CD4-positive, alpha-beta T cell treated with Interleukin-21 for 1 hour (primary cell): ENCODE measurements at places on chromosomes 5 and 9.

DNA sequence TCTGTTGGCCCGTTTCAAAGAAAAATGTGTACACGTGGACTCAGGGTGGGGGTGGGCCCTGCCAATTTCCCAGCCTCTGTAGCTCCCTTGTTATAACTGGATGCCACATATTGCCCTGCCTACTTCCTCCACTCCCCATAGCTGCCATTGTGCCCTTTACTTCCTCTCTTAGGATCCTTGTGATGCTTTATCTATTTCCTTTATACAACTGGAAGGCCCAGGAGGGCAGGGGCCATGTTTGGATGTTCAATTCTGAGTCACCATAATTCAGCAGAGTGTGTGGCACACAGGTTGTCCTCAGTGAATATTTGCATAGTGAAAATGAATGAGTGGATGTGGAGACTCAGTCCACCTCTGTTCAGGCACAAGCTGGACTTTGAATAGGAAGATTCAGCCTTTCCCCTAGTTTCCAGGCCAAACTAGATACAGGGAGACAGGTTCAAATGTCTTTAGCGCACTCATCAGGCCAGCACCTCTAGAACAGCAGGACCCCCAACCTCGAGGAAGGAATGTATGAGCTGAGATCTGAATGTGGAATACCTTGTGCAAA, 10.6 kb upstream of the FEM1C start:
- no peak for DNase-seq

DNA sequence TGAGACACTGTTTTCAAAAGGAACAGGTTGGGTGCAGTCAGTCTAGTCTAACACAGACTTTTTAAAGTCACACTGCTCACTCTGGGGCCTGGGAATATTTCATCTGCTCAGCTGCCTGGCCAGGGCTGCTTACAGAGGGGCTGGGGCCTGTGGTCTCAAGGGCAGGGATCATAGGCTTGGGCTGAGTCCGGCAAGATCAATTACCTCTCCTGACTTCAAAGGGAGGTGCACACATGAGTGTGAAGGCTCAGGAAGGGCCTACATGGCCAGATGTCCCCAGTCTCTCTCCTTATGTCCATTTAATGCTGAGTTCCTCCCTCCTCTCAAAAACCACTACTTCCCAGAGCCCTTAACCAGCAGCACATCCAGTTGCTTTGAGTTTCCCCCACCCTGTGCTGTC, 247.2 kb downstream of the HSPA4 start:
- DNase-seq, result no peak

- DNase-seq, result no peak
Observed at GRCh38 chr5:119398727-119399466, 43.1 kb downstream of the TNFAIP8 start.

GRCh38 chr9:38120961-38121360, 51.9 kb upstream of the SHB start:
- no peak for DNase-seq

- no peak for DNase-seq
Observed at GRCh38 chr9:16347886-16348285, 522.6 kb downstream of the BNC2 start.

GRCh38 chr5:10220248-10220647, 29.4 kb downstream of the ATPSCKMT start:
- DNase-seq, result no peak

DNA sequence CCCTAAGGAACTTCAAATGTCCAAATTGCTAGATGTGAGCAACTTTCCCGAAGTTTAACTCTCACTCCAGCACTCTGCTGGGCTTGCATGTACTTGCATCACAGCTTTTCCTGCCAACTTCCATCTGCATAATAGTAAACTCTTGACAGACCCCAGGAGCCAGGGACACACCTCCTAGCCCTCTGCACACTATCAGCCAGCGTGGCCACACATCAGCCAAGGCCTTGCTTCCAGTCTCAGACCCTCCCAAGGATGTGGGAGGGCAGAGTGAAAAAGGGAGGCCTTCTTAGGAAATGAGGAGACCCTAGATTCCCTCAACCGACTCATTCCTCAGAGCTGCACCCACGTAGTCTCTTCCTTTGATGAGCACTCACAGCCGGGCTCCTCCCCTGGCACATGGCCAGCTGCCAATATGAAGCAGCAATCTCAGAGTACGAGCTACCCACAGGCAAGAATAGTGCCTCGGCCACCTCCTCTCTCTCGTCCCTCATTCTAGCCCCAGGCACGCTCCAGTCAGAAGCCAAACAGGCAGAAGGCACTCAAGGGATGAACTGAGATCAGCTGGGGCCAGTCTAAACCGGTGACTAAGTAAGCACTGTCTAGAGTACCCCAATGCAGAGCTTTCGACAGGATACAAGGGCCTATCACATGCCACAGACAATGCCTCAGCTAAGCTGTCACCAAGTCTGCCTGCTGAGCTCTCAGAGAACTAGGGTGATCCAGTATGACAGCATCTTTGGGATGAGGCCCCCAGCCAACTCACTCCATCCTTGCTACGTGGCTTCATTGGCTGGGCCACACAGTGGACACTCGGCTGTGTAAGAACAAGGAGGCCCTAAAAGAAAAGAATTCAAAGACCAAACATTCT, 2.3 kb downstream of the P4HA2 start:
- no peak for DNase-seq

GRCh38 chr5:155727512-155728145, 599.3 kb upstream of the SGCD start:
- no peak for DNase-seq

- no peak for DNase-seq
Observed at GRCh38 chr9:94675008-94675881, 35.9 kb upstream of the FBP1 start.

GRCh38 chr5:124021066-124021641, 509.2 kb downstream of the CSNK1G3 start:
- no peak for DNase-seq

DNA sequence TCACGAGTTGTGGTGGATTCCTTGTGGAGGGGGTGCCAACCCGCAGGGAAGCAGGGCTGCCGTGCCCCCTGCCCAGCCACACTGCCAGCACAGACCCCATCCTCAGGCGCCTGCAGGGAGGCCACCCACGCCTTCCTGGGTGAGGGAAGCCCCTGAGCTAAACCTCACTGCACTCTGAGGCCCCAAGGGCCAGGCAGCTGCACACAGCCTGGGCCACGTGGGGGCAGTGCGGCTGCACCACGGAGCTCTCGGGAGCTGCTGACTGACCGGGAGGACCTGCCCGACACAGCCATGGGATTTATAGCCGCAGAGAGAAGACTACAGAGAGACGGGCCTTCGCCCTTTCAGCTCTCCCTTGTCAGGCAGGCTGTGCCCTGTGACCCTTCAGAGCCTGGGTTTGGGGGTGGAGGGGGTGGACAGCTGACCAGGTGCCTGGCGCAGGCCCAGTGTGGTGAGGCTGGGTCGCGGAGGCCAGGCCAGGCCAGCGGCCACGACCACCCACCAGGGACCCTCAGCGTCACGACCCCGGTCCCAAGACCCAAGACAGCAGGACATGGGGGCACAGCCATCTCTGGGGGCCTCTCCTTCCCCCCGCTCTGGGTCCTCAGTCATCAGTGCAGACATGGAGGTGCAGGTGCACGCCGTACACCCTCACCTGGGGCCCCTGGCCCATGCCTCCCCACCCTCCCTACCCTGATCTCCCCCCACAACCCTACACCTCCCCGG, 4.3 kb upstream of the AHRR start:
- peak; percentile 17 for DNase-seq

GRCh38 chr5:127589309-127590030, 59.4 kb upstream of the CTXN3 start:
- DNase-seq, result no peak

DNA sequence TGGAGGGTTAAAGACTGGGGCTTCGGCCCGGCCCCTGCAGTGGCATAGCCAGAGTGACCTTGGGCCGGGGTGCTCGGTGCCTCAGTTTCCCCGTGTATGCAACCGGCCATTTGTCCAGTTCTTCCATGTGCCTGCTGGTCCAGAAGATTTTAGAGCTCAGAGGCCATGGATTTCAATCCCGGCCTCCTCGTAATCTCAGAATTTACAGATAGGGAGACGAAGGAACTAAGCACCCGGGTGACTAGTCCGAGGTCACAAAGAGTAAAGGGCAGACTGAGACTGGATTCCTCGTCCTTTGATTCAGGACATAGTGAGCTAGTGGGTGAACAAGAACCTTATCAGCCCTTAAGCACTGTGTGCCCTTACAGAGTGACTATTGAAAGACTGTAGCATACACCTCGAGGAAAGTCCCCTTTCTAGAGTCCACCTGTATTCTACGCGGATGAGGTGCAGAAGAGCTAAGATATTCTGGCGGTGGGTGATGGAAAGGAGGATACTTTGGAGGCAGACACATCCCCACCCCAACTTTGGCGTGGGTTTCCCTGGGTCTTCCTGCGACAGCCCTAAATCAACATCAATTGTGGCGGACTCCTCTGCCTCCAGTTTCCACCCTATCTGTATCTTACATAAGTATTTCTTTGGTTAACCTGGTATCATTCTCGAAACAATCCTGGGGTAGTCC, 597 bp downstream of the SLC31A1 start:
- DNase-seq, result peak; percentile 8

DNA sequence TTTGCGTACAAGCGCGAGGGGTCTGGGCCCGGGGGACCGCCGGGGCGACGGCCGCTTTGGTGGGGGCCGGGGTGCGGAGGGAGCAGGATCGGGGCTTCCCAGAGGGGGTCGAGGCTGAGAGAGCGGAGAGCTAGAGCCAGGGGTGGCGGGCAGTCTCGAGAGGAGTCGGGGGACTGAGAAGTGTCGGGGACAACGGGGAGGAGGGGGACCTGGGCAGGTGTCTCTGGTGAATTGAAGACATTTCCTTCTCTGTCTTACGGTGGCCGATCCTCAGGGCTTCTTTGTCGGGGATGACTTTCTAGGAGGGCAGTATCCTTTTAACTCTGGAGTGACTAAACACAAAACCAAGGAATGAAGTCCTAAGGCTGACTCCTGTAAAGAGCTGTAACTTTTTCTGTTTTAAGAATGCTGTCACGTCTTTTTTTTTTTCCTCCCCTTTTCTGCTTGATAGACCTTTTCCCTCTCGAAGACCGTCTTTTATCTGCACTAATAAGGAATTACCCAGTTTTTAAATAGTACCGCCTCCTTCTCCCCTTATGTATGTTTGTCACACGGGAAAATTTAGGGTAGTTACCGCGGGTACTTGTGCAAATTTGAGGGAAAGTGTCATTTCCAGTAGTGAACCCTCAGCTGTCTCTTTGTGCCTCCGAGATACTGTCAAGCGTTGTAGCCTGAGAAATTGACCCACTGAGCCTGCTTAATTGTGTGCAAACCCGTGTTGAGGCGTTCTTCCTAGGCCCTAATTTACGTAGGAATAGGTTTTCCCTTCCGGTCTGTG, 822 bp downstream of the DENND4C start:
- DNase-seq, result peak; percentile 10

DNA sequence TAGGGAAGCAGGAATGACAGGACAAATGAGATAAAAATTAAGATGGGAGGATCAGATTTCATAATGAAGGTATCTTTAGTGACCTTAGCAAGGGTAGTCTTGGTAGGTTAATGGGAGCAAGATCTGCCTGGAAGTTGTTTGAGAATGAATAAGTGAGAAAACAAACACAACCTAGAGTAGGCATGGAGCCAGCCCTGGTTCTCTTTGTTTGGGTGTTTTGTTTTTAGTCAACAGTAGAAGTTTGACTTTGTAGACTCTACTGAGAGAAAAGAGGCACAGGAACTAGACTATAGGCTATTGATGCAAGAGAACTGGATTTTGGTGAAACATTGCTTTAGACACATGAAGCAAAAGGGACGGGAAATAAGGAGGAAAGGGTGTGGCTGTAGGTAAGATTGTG, 40.3 kb downstream of the KCNN2 start:
- DNase-seq, result no peak

- DNase-seq, result no peak
Observed at GRCh38 chr5:110512266-110512665, 214.2 kb downstream of the TMEM232 start.

- no peak for DNase-seq
Observed at GRCh38 chr5:76290321-76290757, 112.7 kb upstream of the IQGAP2 start.

- no peak for DNase-seq
Observed at GRCh38 chr5:87572090-87572489, 159.4 kb upstream of the CCNH start.

DNA sequence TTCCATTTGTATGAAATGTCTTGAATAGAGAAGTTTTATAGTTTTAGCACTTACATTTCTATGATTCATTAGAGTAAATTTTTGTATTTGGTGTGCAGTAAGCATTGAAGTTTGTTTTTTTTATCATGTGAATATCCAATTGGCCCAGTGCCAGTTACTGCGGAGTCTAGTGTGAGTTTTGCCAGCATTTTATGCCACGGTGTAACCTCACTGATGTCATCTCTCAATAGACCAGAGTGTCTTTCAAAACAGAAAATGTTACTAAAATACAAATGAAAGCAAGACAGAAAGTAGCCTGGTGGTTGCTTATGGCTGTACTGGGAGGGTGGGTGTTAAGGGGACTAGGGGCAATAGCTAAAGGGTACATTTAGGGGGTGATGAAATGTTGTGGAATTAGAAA, 62.8 kb downstream of the IPPK start:
- DNase-seq, result no peak

- no peak for DNase-seq
Observed at GRCh38 chr5:89473196-89473595, 590.2 kb upstream of the MEF2C start.

GRCh38 chr5:141772281-141772680, 90.3 kb upstream of the ARAP3 start:
- no peak for DNase-seq

DNA sequence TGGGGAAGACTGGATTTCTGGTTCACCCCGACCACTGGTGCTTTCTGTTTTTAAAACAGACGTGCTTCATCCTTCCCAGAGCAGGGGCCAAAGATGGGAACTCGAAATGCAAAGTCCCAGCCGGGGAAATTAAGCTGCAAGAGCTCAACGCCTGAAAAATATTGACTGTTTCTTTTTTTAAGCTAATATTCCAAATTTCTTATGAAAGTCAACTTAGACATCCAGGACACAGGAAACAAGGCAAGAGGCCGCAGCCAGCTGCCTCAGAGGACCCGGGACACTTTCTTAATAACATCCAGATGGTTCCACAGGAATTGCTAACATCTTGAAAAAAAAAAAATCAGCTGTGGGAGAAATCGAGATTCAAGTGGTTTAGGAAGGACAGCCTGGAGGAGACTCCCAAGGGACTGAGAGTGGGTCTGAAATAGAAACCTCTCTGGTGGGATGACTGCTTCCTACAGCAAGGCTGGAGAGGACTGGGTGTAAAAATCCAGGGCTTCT, 144.9 kb downstream of the FGF1 start:
- DNase-seq, result no peak

GRCh38 chr9:122180633-122181032, 20.9 kb downstream of the MORN5 start:
- DNase-seq, result no peak

GRCh38 chr5:136192526-136193321, at the start of gene SMIM32:
Gene SMIM32 (minus strand): TSS chr5:136193162. CDS start chr5:136192524, 638 bp downstream.
- DNase-seq, result no peak

- no peak for DNase-seq
Observed at GRCh38 chr5:180960209-180960608, 28.4 kb upstream of the BTNL3 start.
